NCI-H460 (cell line): ENCODE measurements at places on chromosomes 12 and 14.
A peak's percentile ranks its signal among the peaks of the same experiment; 100 is the strongest.

- no peak for DNase-seq
Measured at GRCh38 chr14:44657203-44657602, 150.1 kb upstream of the FSCB start.

GRCh38 chr12:117606024-117606423 is 244.6 kb upstream of the NOS1 start:
- no peak for DNase-seq

DNA sequence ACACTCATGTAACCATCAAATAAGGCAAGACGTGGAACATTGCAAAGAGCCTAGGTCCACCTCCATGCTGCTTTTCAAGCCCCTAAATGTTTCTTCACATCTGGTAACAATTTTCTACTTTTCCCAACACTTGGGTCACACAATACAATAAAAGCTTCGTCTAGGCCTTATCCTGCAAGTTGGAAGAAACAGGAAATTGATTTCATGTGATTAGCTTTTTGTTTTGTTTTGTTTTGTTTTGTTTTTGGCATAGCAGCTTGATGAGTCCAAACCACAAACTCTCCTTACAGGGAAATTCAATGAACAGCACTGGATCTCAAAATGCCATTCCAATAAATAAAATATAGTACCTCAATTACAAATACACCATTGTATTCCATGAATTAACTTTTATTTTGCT is 19.3 kb downstream of the TAS2R50 start:
- DNase-seq: no peak

GRCh38 chr12:95548539-95549391 is 2.5 kb downstream of the USP44 start:
- no peak for DNase-seq

GRCh38 chr14:93906341-93907329 is 20.5 kb upstream of the FAM181A start:
- DNase-seq: peak; percentile 66

DNA sequence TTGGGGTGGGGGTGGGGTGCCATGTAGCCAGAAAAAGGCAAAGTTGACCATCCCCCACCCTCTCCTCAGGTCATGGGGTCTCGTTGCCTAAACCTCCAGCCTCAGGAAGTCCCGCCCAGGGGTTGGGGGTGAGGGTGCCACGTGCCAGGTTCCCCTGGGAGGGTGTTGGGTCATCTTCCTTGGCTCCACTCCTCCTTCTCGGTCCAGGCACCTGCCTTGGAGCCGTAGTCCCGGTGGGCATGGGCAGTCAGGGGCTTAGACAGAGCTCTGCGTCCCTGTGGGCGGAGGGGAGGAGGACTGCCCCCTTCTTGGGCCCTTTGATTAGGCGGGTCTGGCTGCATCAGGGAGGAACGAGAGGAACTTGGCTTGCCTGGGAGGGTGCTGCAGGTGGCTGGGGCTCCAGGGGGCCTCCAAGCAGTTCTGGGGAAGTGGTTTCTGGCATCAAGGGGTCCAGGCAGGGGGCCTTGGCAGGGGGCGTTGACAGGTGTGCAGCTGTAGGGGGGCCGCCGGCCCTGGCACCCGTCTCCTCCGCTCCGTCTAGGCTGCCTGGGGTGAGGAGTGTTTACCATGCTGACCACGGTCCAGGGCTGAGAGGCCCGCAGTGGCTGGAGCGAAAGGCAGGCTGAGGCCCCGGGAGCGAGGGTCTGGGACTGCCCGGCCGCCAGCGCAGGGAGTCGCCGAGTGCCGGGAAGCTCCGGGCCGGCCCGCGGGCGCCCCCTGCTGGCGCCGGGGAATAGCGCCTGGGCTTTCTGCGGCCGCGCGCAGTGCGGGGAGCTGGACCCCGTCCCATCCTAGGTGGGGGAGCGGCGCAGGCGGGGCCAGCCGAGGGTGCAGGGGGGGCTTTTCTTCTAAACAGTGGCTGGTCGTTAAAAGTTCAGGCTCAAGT is 7.9 kb downstream of the SETD1B start:
- no peak for DNase-seq

DNA sequence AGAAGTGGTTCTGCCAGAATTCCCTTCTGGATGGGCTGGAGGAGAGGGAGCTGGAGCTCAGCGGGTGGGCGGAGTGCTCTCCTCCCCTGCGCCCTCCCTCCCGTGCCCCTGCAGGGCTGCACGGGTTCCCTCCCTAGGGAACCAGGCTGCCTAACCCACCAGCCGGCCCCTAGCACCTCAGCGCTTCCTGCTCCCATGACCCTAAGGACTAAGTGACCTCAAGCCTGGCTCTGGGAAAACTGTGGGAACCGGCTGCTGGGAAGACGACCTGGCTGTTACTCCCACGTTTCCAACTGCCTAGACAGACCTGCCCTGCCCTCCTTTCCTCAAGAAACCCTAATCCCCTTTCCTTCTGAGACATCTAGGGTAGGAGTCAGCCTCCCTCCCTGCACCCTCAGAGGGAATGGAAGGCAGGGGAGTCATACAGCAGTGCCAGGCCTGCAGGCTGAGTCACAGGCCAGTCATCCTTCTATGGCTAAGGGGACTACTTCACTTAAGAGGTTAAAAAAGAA is 31.5 kb downstream of the SLC6A12 start:
- DNase-seq: no peak

DNA sequence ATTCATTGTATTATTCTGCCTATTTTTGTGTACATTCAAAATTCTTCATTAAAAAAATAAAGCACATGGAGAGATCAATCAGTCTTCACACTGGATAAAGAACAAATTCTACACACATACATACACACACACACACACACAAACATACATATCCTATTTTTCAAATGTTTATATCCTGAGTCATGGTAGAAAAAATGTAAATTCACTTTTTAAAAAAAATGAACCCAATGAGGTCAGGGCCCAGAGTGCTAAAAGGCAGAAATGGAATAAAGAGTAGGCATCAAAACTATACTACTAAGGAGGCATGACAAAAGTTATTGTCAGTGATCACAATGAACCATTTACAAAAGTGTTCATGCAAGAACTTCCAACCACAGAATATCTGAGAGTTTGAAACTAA is 17.3 kb downstream of the GALC start:
- DNase-seq: no peak

GRCh38 chr14:80364816-80365215 is 153.5 kb upstream of the DIO2 start:
- no peak for DNase-seq

DNA sequence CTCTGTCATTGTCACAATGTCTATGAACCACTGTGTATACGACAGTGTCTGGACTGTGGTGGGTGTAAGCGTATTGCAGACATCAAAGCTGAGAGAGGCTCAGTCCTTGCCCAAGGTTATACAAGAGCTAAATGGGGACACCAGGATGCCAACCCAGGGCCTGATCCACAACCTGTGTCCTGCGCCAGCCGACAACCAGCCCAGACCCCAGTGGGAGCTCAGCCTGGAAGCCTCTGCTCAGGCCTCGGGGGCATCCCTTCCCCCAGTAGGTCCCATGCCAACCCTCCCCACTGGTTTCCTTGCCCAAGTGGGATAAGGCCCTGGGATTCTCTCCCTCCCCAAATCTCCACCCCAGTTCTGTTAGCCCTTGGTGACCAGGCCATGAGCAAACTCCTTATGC is 54.3 kb downstream of the LTBP2 start:
- DNase-seq: no peak

- DNase-seq: no peak
Measured at GRCh38 chr14:77622366-77622961, 6.0 kb upstream of the SPTLC2 start.

GRCh38 chr12:64284256-64284655 is 62.2 kb upstream of the KICS2 start:
- DNase-seq: no peak

GRCh38 chr14:58571769-58572472 is 65.8 kb upstream of the DACT1 start:
- no peak for DNase-seq
